Progenitor cell of endocrine pancreas (in vitro differentiated cells): ENCODE measurements at places on chromosomes 4 and X.

DNA sequence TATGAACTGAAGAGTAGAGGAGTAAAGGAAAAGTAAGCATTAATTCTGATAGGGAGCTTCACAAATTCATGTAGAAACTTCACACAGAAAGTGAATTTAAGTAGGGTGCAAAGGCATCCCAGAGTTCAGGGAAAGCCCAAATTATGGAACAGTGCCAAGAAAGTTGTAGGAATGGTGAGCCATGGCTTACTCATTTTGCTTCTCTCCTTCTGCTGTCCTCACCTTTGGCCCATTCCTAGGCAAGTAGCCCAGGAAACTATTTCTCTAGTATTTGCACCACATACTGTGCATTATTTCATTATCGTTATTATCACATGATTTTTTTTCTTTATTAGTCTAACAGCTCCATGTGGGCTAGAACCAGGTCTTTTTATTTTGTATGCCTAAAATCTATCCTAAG, 34.9 kb upstream of the IL1RAPL1 start:
- DNase-seq, result no peak

DNA sequence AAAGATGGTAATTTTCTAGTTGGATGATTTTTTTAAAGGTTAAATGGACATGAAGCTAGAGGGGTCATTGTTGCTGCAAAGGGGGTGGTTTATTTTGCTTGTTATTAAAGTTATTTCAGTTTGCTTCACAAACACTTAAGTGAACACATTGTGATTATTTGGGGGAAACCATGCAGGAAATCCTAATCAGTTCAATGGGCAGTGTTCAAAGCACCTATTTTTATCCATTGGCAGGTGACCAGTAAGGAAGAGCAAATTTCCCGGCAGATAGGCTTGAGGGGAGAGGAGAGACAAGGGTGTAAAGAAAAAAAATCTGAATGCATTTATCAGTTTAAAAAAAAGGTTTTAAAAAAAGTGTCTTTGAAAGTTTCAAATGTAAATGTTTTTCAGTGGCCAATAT, 17.6 kb downstream of the GPR174 start:
- no peak for DNase-seq

GRCh38 chr4:143404555-143404954, 67.9 kb downstream of the GAB1 start:
- no peak for DNase-seq

- DNase-seq, result no peak
Measured at GRCh38 chrX:56382278-56382677, 150.1 kb downstream of the KLF8 start.

- no peak for DNase-seq
Measured at GRCh38 chrX:25022499-25023325, 6.9 kb upstream of the ARX start.

GRCh38 chr4:182507805-182508204, 264.6 kb downstream of the TENM3 start:
- DNase-seq, result no peak

DNA sequence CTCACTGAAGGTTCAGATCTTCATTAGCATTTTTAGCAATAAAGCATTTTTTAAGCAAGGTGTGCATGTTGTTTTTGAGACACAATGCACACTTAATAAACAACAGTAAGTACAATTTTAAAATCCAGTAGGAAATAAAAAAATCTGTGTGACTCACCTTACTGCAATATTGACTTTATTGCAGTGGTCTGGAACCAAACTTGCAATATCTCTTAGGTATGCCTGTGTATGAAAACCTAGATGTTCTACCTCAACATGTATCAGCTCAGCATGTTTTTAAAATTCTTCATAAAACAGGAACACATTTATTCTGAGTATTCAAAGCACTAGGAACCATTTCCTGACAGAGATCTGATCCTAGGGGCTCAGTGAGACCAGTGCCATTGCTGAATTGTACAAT, 26.7 kb downstream of the NR0B1 start:
- no peak for DNase-seq

DNA sequence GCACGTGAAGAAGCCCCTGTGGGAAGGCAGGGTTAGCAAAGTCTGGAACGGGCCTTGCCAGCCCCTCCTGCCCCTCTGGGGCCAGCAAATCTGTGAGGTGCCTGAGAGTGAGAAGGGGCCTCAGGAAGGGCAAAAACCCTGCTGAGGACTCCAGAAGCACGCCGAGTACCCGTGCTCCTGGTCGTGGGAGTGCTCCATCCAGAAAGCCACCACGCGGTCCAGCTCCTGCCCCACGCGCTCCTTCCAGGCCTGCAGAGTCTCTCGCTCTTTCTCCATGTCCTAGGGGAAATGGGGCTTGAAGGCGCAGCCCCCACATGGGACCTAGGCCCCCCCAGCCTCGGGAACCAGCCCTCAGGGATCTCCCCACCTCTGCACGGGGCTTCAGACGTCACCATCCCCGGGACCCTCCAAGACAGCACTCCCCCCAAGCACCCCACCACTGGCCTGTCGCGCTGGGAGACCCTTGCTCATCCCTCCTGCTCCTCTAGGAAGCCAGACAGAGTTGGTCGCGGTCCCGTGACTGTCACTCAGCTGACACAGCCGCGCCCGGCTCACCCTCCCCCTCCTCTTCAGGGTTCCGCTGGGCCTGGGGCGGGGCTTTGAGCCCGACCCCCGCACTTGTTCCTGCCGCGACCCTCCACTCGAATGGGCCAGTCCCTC, at the start of gene RENBP:
Gene RENBP, minus strand, starts transcription at position 504 of the 660 bp plus-strand sequence. Its CDS starts 33 bp downstream, at position 471.
- DNase-seq, result no peak

DNA sequence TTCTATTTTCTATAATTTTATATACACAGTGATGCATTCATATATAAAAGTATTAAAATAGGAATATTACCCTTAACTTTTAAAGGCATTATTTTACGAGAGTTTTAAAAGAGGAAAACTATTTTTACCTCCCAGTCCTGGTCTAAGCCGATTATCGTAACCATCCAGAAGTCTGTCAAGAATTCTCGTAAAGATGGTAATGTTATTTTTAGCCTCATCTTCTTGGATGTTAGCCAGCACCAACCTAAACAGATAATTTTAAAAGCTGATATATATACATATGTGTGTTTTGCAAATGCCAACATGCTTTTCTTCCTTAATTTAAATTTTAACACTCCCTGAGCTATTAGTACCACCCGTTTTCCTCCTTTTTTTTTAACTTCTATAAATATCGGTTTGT, 4.0 kb downstream of the GABRA2 start:
- no peak for DNase-seq
